Activated T-cell treated with anti-CD3 and anti-CD28 coated beads, Interleukin-2, amount 50 U/mL, for 24 hours (primary cell): ENCODE measurements at places on chromosomes 4 and X.

GRCh38 chrX:14753441-14753840 lies 119.4 kb downstream of the FANCB start:
- no peak for DNase-seq

DNA sequence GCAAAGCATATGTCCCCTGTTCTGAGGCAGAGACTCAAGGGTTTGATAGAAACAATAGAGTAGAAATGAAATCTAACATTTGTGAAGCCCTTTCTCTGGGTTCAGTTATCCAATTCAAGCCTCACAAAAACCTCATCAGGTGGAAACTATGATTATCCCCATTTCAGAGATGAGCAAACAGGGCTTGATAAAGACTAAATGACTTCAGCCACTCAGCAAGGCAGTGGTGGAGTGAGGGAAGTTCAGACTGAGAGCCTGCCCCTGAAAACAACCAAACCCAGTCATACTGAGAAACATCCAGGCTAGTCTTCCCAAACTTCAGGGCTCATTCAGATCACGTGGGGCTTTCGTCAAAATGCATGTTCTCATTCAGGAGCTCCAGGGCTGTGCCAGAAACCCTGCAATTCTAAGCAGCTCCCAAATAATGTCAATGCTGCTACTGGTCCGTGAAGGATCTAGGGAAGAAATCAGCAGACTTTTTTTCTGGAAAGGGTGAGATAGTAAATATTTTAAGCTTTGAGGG lies 109.6 kb upstream of the KIT start:
- no peak for DNase-seq

GRCh38 chrX:103464072-103464773 lies 55.1 kb downstream of the RAB40A start:
- DNase-seq = peak; percentile 38

GRCh38 chrX:136291824-136292223 lies 8.9 kb upstream of the ADGRG4 start:
- DNase-seq = no peak

GRCh38 chrX:133580625-133581024 lies 165.3 kb upstream of the GPC4 start:
- no peak for DNase-seq

DNA sequence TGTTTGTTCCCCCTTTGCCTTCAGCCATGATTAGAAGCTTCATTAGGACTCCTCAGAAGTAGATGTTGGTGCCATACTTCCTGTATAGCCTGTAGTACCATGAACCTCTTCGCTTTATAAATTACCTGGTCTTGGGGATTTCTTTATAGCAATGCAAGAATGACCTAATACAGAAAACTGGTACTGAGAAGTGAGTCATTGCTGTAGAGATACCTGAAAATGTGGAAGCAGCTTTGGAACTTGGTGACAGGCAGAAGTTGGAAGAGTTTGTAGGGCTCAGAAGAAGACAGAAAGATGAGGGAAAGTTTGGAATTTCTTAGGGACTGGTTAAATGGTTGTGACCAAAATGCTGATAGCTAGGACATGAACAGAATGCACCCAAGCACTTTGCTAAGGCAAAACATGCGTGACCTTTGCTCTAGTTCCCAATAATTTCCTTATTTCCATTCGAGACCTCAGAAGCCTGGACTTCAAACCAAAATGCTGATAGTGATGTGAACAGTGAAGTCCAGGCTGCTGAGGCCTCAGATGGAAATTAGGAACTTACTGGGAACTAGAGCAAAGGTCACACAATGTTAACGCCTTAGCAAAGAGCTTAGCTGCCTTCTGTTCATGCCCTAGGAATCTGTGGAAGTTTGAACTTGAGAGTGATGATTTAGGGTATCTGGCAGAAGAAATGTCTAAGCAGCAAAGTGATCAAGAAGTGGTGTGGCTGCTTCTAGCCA lies 3.0 kb upstream of the USP46 start:
- no peak for DNase-seq

DNA sequence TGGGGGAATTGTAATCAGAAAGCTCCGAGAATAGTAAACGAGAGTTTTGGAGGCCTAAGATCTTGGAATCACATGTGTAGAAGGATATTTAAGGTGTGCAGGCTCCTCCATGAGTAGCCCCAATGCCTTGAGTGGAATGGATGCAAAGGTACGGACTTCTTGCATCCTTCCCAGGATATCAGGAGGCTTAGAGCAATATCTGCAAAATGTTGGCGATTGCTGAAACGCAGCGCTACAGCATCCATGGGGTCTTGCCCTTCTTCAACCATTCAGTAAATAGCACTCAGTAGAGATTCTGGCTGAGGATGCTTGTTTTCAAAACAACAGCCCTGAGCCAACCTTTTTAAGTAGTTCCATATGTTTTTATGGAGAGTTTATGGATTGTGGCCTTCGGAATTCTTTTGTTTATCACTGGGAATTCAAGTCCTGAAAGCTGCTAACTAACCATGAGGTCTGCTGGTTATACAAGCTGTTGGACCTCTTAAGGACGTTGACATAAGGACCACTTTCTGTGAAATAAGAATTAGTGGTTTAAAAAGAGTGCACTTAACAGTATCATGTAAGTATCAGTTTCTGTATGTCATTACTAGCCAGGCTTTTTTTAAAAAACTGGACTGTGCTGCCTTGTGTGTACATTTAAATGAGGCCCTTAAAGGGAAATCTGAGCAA lies 228.8 kb upstream of the PGRMC2 start:
- DNase-seq = no peak

DNA sequence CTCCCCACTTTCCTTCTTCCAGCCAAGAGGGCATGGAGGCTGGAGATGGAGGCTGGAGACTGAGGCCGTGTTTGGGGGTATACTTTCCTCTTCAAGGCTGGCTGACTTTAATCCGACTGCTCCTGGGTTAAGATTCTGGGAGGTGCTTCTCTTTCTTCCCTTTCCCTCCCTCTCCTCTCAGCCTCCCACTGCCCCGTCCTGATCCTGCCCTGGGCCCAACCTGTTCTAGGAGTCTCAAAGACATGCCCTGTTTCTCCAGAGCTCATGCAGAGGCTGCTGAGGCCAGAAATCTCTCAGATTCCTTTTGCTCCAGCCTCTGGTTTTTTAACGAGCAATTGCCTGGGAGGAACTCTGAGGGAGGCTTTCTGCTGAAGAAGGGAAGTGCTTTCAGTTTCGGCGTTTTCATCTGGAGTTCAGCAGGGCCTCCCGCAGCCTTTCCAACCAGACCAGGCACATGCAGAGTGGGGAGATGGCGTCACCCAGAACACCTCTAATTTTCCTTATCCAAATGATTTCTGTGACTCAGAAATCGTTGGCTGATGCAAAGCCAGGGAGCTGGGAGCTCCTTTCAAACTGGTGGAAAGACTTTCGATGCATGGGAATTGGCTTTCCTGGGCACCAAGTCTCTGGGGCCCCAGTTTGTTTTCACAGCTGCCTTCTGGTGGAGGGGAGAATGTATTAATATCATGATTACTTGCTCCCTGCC lies 34.5 kb upstream of the FAM9C start:
- no peak for DNase-seq

DNA sequence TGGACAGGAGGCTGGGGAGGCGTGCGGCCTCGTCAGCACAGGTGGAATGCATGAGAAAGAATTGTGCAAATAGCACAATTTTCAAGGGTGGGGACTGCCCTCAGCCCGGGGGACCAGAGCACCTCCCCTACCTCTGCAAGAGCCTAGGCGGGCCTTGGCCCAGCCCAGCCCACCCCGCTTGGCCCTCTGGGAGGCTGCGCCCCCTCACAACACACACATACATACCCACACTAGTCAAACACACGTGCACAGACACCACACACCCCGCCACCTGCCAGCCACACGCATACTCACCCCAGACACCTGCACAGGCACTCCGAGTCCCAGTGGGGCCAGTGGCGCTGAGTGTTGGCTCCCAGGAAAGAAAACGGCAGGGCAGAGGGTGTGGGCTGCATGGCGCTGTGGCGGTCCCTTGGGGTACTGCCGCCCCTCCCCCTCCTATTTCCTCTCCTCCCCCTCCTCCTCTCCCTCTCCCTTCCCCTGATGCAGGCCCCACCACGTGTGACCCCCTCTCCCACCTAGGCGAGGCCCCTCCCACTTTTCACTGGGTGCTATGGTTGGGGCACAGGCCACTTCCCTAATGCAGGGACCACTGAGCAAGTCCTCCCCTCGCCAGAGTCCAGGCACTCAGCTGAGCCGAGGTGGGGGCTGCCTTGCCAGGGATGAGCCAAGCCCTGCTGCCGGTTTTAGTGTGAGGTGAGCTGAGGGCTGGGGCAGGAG lies 84.5 kb downstream of the FAM53A start:
- DNase-seq = no peak

GRCh38 chrX:10854594-10854993 lies 234.2 kb upstream of the MID1 start:
- DNase-seq = no peak

DNA sequence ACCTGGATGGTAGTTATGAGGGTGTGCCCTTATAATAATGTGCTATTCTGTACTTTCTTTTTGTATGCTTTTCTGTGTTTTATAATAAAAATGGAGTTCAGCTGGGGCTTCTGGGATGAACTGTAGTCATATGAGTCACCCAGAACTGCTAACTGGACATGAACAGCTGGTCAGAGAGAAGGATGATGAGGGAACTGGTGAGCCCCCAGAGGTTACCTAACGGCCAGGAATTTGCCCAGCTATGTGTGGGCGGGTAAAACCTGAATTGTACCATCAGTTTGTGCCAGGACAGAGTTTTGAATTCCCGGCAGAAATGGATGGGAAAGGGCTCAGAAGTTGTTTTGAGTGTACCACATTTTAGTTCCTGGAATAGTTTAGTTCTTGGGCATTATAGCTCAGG lies 138.0 kb upstream of the USP9X start:
- no peak for DNase-seq

DNA sequence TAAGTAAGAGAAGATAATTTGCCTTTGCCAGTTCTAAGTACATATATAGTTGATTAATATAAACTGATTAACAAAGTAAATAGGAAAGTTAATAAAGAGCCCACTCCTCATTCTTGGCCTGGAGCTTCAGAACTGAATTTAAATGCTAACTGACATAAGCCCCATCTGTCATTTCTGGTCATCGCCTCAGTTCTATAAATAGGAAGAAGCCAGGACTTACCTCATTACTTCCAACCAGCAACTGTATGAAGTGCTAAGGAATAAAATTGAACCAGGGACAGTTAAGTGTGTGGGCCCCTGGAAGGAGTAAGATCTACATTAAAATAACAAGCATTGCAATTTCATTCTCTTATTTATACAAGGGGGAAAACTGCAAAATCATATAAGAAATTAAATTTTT lies 52.0 kb upstream of the PDLIM5 start:
- no peak for DNase-seq

DNA sequence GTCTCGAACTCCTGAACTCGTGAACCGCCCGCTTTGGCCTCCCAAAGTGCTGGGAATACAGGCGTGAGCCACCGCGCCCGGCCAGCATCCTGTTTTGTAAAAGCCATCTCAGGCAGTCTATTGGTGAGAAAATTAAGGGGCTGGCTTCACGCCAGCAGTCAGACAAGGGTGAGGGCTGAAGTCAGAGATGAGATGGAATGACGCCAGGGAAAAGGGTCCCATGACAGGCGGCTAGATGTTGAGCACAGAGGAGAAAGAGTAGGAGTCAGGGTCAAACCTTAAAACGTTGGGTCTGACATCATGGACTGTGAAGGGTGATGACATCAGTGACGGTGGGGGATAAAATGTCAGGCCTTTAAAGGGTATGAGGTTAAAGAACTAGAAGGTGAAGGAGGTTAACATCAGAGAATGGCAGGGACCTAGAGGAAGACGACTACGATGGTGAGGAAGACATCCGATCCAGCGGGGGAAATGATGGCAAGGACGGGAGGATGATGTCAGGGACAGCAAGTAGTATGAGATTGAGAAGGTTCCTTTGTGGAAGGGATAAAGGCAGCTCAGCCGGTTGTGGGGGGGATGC lies 504 bp upstream of the RBM3 start:
- peak; percentile 44 for DNase-seq

- peak; percentile 70 for DNase-seq
Observed at GRCh38 chrX:40171513-40172400, 74.0 kb upstream of the BCOR start.

DNA sequence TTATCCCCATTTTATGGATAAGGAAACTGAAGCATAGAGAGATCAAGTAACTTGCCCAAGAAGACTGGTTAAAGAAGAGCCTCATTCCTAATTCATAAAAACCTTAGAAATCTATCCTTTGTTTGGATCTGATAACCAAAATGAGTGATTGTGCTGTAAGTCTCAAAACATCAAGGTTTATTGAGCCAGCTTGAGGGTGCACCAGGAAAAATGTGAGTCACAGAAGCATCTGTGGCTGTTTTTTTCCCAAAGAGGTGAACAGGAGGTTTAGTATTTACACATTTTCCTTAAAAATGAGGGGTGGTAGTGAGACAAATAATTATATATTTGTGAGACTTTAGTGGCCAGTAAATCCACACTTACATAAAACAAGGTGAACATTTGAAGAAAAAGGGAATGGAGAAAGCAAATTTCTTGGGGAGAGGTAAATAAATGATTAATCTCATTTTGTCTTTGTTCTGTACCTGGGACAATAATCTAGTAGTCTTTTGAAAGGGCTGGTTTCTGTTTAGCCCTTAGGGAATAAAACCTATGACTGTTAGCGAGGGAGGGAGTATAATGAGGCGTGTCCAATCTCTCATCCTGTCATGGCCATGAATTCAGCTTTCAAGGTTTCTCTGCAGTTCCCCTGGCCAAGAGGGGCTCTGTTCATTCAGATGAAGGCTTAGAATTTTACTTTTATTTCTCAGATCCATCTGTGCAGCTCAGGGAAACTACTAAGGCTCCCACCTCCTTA lies 12.2 kb upstream of the FMR1 start:
- no peak for DNase-seq

- no peak for DNase-seq
Observed at GRCh38 chrX:50707955-50708699, 105.9 kb downstream of the SHROOM4 start.

DNA sequence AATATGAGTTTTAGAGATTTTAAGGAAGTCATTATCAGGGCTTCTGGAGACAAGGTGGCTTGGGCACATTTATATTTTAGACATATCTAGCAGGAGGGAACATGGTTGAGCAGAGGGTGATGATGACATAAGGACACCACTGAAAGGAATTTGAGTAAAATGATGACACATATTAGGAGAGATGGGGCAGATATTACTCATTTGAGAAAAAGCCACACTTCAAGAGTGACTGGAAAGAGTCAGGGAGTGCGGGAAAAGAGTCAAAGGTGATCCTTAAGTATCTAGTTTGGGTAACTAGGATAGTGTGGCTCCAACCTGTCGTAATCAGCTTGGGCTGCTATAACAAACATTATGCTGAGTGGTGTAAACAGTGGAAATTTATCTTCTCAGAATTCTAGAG lies 377.7 kb downstream of the PACRGL start:
- DNase-seq = no peak

GRCh38 chr4:101083131-101083530 lies 264.2 kb downstream of the PPP3CA start:
- DNase-seq = no peak

DNA sequence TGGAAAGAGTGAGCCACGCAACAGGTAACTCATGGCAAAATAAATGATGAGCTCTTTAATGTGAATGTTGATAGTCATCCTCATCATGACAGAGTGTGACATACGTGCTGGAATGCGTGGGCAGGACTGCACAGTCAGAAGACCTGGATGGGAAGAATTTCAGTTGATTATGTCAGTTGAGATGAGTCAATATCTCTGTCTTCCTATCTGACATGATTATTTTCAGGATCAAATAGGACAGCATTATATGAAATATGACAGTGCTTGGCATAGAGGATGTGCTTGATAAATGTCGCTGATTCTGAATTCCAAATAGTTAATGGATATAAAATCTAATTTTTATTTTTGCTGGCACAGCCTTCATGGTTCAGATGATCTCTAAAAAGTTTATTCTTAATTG lies 95.1 kb downstream of the IL15 start:
- no peak for DNase-seq
